ENCODE measurements at places on chromosomes 16 and 17.

DNA sequence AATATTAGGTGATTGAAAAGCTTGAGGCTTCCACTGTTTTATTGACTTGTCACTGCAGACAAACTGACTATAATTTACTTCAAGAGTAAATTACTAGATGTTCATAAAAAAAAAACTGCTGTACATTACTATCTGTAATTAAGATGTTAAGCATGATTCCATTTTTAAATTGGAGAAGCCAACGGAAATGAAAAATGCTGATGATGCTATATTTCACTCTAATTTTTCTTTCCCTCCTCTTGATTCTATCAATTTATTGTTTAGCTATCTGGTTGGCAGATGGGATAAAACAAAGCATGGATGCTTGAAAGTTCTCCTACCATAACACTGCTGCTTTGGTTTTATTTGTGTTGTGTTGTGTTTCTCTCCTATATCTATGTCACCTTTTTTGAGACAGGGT is 41.0 kb downstream of the MAF start:
- no peak for DNase-seq

GRCh38 chr17:16988749-16989229 is 16.9 kb upstream of the TNFRSF13B start:
- DNase-seq, result no peak

DNA sequence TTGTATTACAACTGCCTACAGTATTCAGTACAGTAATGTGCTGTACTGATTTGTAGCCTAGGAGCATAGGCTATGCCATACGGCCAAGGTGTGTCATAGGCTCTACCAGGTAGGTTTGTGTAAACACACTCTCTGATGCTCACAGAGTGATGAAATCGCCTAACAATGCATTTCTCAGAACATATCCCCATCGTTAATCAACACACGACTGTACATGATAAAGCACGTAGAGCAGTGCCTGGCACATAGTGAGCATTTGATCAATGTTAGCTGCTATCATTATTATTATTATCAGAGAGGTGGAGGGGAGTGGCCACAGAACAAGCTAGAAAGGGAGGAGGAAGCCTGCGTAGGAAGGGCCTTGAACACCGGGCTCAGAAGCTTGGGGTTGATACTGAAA is 81.1 kb upstream of the LHX1 start:
- DNase-seq, result no peak

- no peak for DNase-seq
Observed at GRCh38 chr17:79203016-79203415, 128.4 kb downstream of the ENGASE start.

DNA sequence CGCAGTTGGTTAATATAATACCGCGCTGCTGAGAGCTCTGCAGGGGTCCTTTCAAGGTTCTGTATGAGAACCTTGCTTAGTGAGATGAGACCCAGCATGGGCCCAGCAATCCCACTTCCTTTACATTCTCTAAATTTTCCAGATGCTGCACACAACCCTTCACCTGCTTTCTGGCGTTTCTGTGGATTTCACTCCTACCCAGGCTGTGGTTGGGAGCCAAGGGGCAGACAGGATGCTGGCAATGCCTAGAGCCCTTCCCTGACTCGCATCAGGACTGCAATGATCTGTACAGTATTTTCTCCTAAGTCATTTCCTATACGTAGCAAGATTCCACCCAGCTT is 10.1 kb upstream of the PIPOX start:
- DNase-seq, result no peak

DNA sequence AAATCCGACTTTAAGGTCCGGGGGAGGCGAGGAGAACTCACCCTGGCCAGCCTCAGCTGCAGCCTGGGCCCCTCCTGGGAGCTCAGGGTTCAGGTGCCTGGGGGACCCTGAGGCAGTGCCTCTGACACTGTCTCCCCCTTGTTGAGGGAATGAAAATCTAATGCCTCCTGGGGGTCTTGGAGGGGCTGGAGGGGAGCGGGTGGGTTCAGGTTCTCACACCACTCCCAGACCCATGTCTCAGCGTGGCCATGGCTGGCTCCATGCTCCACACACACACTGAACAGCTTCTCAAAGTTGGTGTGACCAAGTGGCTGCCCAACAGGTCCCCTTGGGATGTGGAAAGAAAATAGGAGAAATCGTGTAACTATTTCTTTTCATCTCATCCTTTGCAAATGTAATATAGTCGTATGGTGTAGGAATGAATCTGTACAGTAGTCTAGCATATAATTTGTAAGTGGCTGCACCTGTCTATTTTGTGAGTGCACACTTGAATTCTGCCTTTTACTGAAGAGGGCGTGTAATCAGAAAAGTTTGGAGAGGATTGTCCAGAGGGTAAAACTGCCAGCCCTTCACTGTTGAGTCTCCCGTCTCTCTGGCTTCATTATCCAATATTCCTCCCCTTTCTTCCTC is 788 bp upstream of the PRCD start:
- peak; percentile 9 for DNase-seq

GRCh38 chr16:50778284-50779163 is 36.6 kb downstream of the CYLD start:
- no peak for DNase-seq

DNA sequence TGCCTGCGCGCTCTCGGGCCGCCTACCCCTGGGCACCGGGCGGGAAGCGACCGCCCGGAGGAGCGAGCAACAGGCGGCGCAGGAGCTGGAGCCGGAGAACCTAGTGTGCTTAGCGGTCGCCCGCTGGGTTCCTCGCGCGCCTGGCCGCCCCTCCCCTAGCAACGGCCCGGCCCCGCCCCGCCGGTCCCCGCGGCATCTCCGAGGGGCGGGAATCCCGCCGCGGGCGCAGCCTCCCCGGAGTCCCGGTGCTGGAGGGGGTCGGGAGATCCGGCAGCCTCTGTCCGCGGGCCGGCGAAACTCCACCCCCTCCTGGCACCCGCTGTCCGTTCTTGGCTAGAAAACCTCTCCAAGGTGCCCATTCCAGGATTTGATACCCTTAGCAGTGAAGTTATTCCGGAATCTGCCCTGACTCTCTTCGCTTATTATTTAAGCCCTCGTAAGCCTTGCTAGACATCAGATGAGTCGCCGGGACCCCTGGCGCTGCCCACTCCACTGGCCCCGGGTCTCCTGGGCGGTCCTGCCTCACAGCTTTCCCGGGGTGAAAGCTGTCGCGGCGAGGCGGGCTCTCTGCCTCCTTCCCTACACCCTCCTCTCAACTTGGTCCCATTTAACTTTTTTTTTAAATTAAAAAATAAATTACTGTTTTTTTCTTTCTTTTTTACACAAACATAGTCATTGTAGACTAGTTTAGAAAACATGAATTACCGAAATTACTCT is at the start of gene RPRML:
Gene RPRML, minus strand, starts transcription at position 107 of the 717 bp plus-strand sequence. CDS start 246 bp downstream, outside the sequence.
- peak; percentile 28 for DNase-seq

- no peak for DNase-seq
Observed at GRCh38 chr17:71970312-71970711, 150.5 kb upstream of the SOX9 start.

DNA sequence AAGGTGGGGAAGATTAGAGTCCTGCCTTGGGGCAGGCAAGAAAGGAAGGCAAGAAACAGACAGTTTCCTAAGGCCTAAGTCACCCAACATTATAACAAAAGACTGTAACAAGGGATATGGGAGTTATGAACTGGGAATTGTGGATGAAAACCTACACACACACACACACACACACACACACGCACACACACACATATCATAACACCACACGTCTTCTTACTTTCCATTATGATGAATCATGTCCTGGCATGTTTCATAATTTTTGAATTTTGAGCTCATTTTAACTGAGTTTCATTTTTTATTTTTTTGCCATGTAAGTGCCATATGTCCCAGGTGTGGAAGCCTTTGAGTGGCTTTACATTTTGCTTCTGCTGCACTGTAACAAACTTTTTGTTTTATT is 29.9 kb downstream of the HS3ST2 start:
- DNase-seq, result no peak

DNA sequence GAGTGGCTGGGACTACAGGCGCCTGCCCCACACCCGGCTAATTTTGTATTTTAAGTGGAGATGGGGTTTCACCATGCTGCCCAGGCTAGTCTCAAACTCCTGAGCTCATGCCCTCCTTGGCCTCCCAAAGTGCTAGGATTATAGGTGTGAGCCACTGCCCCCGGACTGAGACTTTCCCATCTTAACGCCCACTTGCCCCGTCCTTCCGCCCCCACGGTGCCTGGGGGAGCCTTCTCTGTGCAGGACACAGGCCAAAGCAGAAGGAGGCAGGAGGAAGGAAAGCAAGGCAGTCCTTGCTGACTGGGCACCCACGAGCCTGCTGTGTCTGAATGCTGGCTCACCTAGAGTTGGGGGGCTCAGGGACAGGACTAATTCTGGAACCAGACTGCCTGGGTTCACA is 17.6 kb upstream of the GNG13 start:
- DNase-seq, result no peak

DNA sequence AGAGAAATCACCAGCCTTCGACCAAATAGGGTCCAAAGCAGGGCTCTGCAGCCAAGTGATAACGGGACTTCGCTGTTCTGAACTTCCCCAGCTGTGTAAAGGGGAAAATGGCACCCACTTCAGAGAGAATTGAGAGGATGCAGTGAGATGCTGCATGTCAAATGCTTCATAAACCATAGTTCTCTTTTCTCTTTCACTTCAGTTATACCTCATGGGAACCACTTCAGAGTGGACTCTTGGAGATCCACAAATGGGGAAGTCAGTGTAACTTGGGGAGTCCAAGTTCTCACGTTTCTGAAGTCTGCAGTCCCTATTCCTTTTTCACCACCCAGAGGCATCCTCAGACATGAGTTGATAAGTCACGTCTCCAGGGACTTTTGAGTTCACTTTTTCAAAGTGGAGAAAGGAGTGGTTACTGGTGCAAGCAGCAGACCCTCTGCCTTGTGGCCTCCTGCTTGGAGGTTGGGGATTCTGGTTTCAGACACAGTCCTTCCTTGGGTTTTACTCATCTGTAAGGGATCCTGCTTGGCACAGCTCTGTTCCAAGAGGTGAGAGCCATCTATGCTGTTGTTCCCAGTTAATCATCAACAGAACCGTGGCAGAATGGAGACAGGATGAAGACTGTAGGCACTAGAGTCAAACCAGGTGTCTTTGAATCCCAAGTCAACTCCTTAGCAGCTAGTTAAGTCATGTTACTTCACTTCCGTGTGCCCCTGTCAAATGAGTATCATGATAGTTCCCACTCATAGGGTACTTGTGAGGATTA is 123.4 kb upstream of the NOL11 start:
- DNase-seq, result no peak

DNA sequence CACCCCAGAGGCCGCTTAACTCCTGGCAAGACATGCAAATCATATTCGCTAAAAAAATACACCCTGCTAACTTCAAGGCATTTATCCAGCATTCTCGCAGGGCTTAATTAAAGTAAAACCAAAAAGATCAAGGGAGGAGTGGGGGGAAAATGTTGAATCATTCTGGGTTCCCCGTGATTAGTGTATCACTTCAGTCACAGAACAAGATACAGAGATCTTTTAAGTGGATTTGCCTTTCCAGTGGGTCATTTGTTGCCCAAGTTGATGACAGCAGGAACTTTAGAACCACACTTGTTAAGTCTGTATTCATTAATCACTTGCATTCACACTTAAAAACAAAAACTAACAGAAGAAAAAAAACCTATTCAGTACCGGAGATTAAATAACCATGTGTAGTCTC is 17.3 kb downstream of the CRYBA1 start:
- no peak for DNase-seq

DNA sequence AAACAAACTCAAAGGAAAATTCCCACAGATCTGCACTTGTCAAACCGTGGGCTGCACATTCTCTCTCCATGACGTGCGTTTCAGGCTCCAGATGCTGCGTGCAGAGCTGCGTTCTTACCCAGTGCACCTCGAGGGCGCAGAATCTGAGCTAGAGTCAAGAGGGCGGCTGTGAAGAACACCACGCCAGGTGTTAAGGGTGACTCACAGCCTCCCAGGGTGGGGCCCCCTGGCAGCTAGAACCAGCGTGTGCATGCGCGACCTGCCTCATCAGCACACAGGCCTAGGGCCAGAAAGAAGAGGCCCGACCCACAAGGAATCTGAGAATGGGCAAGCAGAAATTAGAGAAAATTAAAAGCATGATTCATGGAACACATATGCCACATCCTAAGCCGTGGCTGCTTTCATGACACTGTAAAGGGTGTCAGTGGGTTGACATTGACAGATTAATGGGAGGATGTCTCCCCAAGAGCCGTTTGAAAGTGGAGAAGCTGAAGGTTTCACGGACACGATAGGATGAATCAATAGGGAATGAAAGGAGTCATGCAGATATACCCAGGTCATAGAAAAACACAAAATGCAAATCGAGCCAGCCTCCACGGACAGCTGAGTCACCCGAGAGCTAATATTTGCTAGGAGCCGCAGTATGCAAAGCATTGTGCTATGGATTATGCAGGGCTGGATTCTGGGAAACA is 29.0 kb downstream of the MARCHF10 start:
- no peak for DNase-seq

DNA sequence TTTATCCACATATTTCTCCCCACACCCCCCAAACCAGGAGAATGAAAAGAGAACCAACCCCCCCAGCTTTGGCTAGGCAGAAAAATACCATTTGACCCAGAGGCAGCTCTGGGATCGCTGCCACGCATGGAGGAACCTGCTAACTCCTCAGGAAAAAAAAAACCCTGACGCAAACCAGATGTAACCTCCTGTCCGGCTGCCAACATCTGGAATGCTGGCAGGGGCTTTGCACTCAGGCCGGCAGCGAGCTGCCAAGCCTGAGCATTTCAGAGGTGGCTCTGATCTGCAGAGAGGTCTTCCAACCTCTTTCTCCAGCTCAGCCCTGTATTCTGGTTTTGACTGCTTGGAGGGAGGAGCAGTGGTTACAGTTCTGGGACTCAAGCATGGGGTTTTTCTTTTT is 8.2 kb downstream of the IGFBP4 start:
- DNase-seq, result peak; percentile 87

DNA sequence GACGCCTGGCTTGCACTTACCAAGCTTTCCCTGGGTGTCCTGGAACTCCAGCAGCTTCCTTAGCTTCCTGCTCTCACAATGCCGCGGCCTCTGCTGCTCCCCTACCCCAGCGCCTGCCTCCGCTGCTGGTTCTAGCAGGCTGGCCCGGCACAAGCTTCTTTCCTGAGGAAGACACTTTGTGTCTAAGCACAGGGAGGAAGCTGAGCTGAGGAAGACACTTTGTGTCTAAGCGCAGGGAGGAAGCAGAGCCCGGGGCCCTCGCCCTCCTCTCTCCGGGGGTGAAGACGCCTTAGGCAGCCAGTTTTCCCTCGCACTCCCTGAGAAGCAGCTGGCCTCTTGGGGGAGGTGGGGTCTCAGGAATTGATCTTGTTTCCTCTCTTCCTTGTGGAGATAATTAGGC is 64.9 kb downstream of the PLD6 start:
- no peak for DNase-seq

DNA sequence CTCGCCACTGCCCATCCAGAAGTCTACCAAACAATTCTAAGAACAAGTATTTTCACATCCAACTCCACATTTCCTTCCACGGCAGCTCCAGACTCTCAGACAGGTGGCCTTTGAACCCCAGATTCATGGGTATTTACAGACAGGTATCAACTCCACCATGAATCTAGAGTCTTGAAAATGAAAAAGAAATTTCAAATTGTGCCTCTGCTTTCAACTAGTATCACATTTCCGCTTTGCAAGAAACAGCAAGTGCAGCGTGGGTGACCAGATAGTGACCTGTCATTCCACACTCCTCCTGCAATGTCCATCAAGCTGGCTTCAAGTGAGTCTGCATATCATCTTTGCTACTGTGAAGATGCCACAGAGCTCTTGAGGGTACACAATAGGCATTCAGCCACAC is 232.4 kb upstream of the RPL38 start:
- DNase-seq, result no peak
